Stimulated activated CD4-positive, alpha-beta T cell treated with anti-CD3 and anti-CD28 coated beads, TNF-alpha, amount 100 ng/mL, for 24 hours (primary cell): ENCODE measurements at places on chromosomes 5 and 9.

GRCh38 chr5:135450336-135450735 lies 1.8 kb downstream of the TIFAB start:
- DNase-seq = no peak

DNA sequence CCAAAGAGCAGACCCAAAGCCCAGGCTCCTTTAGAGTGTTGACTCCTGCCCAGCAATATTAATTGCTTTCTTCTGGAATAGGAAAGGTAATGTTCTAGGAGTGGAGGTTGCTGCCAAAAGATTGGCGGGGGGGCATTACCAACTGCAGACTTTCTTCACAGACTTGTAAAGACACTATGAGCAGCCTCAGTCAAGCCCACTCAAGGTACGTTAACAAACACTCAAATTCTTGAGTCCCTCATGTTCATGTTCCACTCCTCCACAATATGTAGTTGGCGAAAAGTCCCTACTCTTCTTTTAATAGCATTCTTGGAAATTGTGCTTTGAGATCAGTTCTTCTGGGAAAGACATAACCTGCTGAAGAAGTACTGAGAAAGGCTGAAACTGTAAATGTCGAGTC lies 409.2 kb upstream of the KIF2A start:
- no peak for DNase-seq

GRCh38 chr9:108837530-108837929 lies 18.3 kb downstream of the ACTL7B start:
- DNase-seq = no peak

GRCh38 chr5:36713541-36713940 lies 107.1 kb downstream of the SLC1A3 start:
- DNase-seq = no peak

GRCh38 chr9:137455359-137455991 lies 3.7 kb downstream of the NSMF start:
- DNase-seq = no peak

GRCh38 chr5:140345919-140346347 lies 470 bp downstream of the HBEGF start:
- no peak for DNase-seq

GRCh38 chr5:10621832-10622231 lies 58.0 kb downstream of the ANKRD33B start:
- no peak for DNase-seq

GRCh38 chr5:130580264-130580663 lies 584.8 kb downstream of the HINT1 start:
- DNase-seq = no peak

DNA sequence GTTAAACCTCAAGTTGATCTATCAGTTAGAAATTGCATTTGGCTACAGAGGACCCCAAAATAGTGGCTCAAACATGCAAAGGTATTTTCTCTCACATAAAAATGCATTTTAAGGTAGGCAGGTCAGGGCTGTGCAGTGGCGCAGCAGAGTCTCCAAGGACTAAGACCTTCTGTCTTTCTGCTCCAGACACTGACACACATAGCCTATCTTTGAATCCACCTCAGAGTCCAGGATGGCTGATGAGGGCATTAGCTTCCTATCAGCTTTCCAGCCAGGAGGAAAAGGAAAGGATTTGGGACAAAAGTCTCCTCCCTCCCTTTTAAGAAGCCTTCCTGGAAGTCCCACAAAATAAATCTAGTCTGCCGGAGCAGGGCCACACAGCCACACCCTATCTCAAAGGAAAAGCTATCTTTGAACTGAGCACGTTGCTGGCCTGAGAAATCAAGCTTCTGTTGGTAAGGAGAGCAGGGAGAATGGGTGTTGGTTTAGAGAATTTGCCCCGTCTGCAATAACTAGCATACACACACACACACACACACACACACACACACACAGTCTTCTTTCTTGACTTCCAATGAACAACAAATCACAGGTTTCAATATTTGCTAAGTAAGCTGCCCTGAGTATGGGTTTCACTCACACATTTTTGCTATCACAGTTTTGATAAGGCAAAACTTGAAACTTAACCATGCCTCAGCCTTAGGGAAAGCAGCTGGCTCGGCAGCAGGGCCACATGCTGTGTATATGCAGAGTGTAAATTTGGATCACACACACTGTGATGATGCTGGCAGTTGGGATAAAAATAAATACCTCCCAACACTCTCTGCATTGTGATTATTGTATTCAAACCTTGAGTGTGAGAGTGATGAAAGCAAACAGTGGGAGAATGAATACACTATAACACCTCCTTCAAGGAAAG lies 116.6 kb upstream of the MAP3K1 start:
- no peak for DNase-seq

GRCh38 chr5:78550891-78551290 lies 97.7 kb downstream of the LHFPL2 start:
- no peak for DNase-seq
